Activated CD4-positive, alpha-beta T cell treated with anti-CD3 and anti-CD28 coated beads, Interleukin-2, amount 50 U/mL, for 1 hour (primary cell): ENCODE measurements at places on chromosomes 7 and 10.

- DNase-seq: no peak
Observed at GRCh38 chr7:5445981-5446594, 22.5 kb upstream of the TNRC18 start.

DNA sequence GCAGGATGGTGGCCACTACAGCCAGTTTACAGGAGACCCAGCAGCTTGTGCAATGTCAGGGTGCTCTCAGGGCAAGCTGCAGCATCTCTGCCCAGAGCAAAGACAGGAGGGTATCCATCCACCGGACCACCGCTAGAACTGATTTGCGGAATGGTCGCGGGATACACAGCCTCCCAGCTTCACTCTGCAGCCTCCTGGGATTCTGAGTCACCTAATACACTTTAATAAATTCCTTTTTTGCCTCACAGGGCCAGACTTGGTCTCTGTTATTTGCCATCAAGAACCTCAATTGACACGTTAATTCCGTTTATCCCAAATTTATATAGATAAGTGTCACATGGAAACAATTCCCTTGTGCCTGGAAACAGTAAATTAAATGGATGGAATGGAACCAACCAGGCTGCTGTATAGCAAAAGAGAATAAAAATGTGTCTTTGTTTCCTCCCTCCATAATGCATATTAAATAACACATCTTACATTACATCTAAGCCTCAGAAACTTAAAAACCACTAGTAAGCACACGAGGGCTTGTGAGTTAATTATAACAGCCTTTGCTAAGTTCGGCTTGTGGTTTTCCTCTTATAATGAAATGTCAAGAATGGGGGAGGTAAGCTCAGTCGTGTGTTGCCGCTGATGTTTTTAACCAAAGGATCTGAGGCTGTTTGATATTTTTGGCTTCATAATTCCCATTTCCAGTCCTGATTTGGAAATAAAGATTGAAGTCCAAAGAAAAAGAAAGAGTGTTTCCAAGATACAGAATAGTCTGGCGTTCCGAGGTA is 52.1 kb downstream of the ADRB1 start:
- DNase-seq: no peak

DNA sequence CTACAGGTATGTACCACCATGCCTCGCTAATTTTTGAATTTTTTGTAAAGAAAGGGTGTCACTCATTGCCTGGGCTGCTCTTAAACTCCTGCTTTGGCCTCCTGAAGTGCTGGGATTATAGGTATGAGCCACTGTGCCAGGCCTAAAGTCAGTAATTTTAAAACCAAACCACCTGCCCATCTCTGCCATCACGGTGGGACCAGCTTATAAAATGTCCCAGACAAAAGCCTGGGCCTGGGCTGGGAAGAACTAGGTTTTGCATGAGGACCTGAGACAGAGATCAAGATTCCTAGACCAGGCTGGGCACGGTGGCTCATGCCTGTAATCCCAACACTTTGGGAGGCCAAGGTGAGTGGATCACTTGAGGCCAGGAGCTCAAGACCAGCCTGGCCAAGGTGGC is 395.6 kb downstream of the CALN1 start:
- DNase-seq: no peak

- DNase-seq: no peak
Observed at GRCh38 chr10:123367195-123367594, 213.0 kb downstream of the BUB3 start.

DNA sequence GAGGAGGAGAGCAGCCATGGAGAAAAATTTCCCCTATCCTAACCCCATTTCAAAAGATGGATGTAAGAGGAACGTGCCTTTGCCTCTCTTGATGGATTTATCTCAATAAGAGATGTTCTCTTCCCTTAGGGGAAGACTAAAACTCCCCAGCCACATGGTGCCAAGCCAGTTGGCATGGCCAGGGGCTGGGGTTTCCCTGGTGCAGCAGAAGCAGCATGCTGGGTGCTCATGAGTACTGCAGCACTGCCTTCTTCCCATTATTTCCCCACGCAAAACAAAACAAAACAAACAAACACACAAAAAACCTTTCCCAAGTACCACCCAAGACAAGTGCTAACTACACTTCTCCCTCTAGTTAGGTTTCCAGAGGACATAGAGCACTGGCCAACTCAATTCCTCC is 97.2 kb downstream of the DOCK4 start:
- DNase-seq: no peak

DNA sequence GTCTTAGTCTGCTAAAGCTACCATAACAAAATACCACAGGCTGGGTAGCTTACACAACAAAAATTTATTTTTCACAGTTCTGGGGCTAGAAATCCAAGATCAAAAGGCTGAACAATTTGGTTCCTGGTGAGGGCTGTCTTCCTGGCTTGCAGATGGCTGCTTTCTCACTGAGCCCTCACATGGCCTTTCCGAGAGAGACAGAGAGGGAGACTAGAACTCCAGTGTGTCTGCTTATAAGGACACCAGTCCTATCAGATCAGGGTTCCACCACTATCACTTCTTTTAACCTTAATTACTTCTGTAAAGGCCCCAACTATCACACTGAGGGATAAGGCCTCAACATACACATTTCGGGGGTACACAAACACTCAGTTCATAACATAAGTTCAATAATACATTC is 527.4 kb upstream of the VSTM2A start:
- no peak for DNase-seq
